ENCODE measurements at places on chromosomes 7 and 10.
A peak's percentile ranks its signal among the peaks of the same experiment; 100 is the strongest.

GRCh38 chr7:70387217-70387616, 744.7 kb upstream of the GALNT17 start:
- no peak for DNase-seq

DNA sequence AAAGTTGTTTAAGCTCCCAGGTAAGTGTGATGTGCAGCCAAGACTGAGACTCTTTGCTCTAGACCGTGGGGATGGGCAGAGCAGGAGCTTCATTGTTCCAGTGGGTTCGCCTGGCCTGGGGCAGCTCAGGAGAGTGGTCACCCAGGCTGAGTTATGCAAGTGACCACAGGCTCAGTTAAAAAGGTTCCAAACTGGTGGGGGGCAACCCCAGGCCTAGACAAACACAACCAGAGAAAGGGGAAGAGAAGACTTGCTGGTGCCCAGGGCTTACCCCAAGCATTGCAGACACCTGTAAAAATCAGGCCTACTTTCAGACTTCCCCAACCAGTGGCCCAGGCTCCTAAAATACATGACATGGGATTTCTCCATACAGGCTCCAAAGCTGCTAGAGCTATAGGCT, 21.6 kb downstream of the CREB3L2 start:
- no peak for DNase-seq

DNA sequence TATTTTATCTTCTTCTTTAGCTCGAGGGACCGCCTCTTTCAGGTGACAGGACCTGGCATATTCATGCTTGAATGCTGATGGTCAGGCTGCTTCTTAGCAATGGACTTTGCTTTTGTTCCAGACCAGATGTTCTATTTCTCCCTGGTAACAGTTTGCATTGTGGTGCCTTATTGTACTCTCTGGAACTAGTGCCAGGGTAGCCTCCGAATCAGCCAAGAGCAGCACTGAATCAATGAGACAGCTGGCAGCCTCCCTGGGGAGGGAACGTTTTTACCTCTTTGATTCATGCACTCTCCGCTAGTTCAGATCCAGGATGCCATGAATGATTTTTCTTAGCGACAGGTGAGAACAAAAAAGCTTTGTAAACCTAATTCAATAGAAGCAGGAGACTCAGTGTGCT, 54.1 kb upstream of the NXPH1 start:
- DNase-seq: no peak

DNA sequence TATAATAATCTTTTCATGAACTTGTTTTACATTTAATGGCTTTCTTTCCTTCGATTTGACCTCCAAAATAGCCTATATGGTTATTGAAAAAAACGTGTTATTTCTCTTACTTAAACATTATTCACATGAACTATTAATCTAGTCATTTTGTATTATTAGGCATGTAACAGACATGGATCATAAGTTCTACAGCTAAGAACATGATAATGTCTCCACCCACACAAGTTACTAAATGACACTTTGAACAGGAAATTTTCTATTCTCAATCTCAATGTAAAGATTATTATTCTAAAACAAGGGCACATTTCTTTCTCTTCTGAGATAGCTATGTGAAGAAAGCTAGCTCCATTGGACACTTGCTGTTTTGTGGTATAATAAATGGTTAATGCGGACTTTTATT, 10.0 kb downstream of the LAMB4 start:
- no peak for DNase-seq

- no peak for DNase-seq
These were observed 18.7 kb downstream of the KCNK18 start for GRCh38 chr10:117216028-117216427.

GRCh38 chr10:123140164-123140982, 4.6 kb downstream of the HMX3 start:
- DNase-seq: no peak

DNA sequence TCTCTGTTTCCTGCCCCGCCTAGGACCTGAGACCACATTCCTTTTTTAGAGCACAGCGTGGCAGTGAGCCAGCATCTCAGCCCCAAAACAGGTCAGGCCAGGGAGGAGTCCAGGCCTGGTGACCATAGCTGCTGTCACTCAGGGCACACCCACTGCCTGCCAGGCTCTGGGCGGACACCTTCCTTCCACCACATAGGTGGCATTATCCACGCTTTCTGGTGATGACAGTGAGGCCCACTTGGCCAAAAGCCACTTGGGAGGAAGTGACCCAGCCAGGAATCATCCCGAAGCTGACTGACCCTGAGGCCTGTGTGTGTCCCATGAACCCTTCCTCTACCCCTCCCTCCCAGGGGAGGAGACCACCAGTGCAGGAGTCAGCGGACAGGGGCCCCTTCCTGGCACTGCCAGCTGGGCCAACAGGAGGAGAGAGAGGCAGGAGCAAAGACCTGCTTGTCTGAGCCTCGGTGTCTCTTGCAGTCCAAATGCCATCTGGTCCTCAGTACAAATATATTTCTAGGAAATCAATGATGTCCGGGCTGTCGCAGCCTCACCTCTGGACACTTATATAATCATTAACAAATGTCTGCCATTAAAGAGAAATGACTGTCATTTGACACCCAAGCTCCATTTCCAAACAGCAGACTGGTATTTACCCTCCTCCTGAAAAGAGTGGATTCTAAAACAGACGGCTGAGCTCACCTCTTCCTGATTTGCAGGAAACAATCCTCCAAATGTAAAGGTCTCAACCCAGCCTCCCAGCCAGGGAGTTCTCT, 63.0 kb downstream of the ABRAXAS2 start:
- no peak for DNase-seq

GRCh38 chr7:853366-854117, 21.3 kb downstream of the SUN1 start:
- no peak for DNase-seq

GRCh38 chr7:51236470-51237132, 80.0 kb downstream of the COBL start:
- DNase-seq: no peak

DNA sequence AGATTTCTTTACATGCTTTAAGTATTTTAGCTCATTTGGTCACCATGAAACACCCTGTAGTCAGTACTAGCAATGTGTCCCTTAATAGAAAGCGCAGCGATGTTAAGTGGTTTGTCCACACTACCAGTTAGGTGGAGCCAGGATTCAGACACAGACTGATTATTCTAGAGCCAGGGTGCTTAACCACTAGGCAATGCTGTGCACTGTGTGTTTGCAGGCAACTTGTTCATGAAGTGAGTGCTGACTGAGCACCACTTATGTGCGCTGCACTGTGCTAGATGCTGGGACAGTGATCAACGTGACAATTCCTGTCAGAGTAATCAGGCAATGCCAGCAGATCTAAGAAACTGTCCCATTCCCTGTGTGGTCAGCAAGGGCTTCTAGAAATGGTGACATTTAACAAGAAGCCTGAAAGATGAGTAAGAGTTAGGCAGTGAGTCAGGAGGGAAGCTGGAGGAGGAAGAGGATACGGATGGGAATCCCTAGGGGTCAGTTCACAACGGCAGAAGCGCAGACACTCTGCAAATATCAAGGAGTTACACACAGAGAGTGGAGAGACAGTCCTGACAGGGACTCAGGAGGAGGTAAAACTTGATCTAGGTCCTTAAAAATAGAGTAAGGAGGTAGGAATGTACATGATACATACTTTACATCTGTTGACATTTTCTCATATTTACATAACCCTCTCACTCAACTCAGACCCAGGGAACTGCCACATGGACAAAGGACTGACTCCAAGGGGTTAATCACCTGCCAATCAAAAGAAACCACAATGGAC, 69.7 kb upstream of the EGR2 start:
- no peak for DNase-seq

- no peak for DNase-seq
These were observed 24.2 kb upstream of the RASSF4 start for GRCh38 chr10:44935201-44935965.

DNA sequence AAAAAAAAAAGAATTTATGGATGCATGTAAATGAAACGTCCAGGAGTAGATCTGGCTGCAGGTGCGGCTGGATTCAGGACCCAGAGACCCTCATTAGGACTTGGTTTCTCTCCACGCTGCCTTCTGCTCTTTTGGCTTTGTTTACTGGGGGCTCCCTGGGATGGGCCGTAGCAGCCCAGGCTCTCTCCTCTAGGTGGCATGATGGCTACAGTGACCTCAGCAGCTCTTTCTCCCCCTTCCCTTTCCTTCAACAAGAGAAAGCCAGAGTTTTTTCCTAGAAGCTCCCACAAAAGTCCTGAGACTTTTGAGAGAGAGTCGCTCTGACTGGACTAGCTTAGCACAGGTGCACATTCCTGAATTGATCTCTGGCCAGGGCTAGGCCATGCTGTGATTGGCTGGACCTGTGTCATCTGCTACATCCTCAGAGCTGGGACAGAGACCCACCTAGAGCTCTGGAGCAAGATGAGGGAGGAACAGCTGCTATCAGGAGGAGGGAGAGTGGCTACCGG, 67.8 kb upstream of the PDCD4 start:
- peak; percentile 12 for DNase-seq

DNA sequence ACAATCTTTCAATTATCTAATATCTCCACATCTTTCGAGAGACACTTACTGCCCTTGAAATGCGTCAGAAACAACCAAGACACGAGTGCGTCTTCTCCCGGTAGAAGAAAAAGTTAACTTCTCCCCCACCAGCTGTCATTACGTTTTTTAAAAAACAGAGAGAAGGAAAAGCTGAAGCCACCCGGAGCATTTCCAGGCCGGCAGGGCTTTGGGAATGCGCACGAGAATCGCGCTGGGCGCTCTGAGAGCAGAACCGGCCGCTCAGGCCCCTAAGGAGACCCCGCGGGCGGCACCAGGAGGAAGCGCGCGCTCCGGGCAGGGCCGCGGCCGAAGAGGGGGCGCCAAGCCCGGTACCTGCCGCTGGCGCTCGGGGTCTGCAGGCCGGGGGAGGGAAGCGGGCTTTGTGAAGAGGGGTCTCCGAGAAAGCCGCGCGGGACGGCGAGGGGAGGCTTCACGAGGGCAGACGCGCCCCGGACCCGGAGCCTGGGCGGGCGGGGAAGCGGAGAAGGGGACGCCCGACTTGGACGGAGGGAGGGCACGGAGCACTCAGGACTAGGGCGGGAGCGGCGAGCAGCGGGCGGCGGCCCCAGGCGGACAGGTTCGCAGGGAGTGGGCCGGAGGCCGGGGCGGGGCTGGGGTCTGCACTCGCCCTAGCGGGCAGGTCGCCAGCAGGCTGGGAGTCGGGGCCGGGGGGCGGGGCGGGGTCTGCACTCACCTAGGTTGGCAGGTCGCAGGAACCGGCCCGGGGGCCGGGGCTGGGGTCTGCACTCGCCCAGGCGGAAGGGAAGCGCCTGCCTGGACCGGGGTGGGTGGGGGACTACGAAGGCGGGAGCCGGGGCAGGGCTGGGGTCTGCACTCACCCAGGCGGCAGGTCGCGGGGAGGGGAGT, 932 bp downstream of the ESYT2 start:
- DNase-seq: no peak

DNA sequence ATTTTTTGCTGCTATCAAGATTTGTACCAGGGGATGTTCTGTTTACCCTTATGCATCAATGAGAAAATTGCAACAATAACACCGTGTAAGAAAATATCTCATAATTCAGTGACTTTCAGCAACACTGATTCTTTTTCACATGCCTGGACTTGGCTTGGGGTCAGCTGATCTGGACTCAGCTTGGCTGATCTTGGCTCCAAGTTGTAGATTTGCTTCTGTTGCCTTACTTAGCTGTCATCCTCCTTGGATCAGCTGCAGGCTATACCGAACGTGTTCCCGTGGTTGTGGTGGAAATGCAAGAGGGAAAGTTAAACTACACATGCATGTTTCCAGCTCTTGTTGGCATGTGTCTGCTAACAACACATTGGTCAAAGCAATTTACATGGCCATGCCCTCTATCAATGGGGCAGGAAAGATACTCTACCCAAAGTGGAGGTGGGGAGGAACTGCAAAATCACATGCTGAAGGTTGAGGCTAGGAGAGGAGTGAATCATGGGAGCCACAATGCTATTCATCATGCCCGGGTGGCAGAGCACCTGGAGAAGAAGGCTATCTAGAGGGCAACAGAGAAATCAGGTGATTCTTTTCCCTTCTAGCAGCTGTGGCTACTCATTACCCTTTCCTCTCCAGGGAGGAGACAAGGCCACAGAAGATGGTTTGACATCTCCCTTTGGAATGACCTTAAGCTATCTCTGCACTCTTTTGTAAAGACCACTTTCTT, 1276.3 kb upstream of the AUTS2 start:
- DNase-seq: no peak

DNA sequence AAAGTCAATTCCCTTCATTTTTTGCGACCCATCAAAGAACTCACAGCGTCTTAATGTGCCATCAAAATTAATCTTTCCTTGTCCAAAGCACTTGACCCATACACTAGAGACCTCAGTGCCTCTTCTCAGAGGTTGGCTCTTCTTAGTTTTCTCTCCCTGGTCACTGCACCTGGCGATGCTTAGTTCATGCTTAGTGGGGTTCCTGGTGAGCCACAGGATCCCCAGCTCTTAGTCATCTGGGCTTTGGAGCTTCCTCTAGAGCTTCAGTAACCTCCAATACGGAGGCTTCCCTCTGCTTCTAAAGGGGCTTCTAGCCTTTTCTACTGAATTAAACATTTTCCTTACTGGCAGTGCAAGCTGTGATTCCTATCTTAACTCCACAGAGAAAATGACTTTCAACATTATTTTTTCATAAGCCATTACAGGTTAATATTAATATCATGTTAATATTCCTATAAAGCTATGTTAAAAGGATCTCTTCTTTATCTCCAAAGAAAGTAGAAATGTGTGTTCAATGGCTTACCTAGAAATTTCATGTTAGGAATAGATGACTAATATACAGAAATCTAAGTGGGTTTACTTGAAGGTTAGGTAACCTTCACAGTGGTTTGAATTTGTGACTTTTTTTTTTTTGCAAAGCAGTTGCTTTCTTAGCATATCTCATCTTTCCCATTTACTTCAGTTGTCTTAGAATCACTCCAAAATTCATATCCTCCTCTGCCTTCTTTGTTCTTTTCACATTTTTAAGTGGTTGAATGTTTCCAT, 295.2 kb downstream of the CAMK1D start:
- DNase-seq: no peak

- no peak for DNase-seq
These were observed 10.7 kb downstream of the CCDC6 start for GRCh38 chr10:59895629-59896116.

DNA sequence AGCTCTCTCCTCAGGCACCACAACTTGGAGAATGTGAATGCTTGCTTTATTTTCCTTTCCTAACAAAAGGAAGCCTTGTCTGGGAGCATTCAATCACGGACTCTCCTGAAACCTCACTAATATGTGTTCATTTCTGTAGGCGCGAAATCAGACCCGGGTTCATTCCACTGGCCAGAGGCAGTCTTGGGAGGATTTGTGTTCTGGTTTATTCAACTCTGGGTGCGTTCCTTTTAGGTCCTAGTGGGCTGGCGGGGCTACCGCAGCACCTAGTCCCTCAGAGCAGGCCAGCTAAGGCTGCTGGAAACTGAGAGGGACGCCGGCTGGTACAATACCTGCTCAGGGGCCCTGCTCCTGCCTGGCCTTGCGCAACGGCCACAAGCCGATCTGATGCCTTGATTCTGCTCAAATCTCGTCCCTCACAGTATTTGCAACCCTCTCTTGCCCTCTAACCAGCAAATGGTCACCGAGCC, 7.5 kb downstream of the HOXA4 start:
- DNase-seq: no peak

- no peak for DNase-seq
These were observed 83.6 kb downstream of the TMEM106B start for GRCh38 chr7:12294701-12295100.

GRCh38 chr10:4183761-4184261, 398.8 kb upstream of the KLF6 start:
- no peak for DNase-seq

Data from stimulated activated CD8-positive, alpha-beta memory T cell treated with anti-CD3 and anti-CD28 coated beads, Interleukin-7, amount 100 ng/mL, for 1 hour (primary cell).